ENCODE measurements at places on chromosomes 2 and 18.

GRCh38 chr18:49863769-49864621, 50.7 kb upstream of the ACAA2 start:
- DNase-seq = no peak

DNA sequence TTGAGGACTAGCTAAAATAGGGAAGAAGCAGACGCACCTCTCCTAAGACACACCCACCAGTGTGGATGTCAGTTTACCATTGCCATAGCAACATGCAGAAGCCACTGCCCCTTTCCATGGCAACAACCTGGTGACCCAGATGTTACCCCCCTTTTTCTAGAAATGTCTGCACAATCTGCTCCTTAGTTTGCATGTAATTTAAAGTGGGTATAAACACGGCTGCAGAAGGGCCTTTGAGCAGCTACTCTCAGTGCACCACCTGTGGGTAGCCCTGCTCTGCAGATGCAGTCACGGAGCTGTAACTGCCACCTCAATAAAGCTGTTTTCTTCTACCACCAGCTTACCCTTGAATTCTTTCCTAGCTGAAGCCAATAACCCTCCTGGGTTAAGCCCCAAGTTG, 87.1 kb downstream of the FBXO15 start:
- no peak for DNase-seq

GRCh38 chr2:215451012-215451756, 15.3 kb upstream of the FN1 start:
- DNase-seq = no peak

- no peak for DNase-seq
These were observed 347.7 kb upstream of the SLC14A2 start for GRCh38 chr18:45267622-45268021.

DNA sequence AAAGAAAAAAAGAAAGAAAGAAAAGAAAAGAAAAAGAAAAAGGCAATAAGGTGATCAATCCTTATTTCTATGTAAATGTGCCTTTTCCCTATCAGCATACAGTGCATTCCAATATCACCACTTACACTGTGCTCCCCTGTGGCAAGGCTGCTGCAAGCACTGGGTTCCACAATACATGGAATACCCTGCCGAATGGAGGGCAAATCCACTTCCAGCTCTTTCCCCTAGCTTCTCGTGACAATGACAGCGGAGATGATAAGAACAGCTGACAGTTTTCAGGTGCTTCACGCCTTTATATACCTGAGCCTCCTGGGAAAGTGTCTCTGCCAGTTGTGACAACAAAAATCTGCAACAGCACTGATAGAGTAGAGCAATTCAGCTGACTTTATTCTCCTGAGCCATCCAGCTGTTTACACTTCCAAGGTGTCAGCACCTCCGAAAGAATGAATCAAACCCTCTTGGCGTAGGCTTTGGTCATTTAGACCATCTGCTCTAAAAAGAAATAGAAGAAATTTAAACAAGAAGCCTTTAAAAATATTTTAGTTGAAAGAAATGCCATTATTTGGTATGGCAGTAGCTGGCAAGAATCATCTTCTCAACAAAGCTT, 135.2 kb upstream of the RNF152 start:
- DNase-seq = no peak

- no peak for DNase-seq
These were observed 31.4 kb downstream of the EPG5 start for GRCh38 chr18:45935591-45936335.

GRCh38 chr2:216695401-216695821, at the start of gene IGFBP5:
TSS of gene IGFBP5 (minus strand) at chr2:216695549. CDS start at chr2:216694775, 774 bp downstream.
- no peak for DNase-seq

- no peak for DNase-seq
These were observed 131.0 kb downstream of the TMEM182 start for GRCh38 chr2:102892698-102893310.

DNA sequence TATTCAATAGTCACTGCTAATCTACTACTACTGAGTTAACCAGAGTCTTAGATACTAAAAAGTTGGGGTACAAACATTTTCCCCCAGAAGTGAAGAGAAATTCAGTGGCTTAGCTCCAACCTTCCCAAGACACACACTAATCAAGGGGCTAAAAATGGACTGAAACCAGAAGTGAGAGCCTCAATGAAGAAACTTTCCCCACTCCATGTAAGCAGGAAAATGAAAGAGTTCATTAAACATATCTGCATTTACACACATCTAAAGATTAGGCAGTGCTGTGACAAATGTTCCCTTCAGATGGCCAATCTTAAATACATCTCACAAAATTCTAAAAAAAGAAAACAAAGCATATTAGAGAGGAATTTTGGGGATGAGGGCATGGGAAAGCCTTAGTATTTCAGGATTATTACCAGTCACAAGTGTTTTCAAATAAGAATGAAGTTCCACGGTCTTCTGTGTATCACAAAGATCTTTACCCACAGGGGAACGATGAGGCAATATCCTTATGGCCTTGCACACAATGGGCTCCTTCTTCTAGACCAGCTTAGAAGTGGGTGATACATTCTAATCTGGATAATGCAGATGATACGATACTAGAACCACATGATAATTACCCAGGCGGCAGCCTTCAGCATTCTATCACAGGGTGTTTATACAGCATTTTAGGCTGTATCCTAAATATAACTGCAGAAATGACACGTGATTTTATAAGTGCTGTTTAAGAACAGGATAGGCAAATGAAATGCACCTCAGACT, 17.1 kb downstream of the ANKRD44 start:
- DNase-seq = no peak

- no peak for DNase-seq
These were observed 144.1 kb downstream of the FHOD3 start for GRCh38 chr18:36441426-36442240.

GRCh38 chr2:220433131-220433530, 805.7 kb downstream of the SLC4A3 start:
- DNase-seq = no peak

GRCh38 chr2:96403481-96403880, 67.9 kb downstream of the NCAPH start:
- DNase-seq = no peak

- DNase-seq = no peak
These were observed 33.4 kb downstream of the NCK2 start for GRCh38 chr2:105778080-105778607.

GRCh38 chr2:7674606-7675005, 757.4 kb downstream of the RNF144A start:
- DNase-seq = no peak

DNA sequence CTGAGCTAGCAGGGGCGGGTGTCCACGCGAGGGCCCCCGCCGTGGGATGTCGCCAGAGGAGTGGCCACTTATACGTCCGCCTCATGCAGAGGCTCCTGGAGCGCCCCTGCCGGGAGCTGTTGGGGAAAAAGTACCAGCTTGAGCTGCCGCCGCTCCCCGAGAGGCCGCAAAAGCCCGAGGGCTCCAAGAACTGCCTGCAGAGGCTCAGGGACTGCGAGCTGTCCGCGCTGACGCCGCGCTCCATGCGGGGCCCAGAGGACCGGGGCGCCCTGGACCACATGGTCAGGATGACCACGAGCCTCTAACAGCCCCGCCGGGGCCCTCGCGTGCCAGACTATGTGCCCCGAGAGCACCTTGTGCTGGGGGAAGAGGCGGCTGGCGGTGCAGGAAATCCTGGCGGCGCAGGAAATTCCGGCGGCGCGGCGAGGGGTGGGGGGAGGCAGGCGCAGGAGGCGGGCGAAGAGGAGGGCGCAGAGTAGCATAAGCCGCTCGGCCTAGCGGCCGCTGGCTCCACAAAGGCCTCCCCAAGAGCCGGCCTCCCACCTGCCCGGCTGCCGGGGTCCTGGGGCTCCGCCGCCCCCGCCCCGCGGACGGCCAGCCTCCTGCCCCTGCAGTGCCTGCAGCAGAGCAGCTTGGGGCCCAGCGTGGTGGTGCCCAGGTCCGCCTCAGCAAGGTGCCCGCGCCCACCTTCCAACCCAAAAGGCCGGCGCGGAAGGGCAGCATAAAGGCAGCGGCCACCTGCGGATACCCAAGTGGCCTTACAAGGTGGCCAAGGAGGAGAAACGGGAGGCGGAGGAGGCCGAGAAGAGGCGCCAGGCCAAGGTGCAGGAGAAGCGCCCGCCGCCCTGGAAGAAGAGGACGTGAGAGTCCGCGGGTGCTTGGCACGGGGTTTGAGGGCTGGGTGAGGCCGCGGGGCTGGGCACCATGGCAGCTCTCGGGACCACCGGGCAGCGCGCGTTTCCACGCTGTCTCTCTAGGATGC, 42.1 kb upstream of the TRIM43B start:
- peak; percentile 40 for DNase-seq

DNA sequence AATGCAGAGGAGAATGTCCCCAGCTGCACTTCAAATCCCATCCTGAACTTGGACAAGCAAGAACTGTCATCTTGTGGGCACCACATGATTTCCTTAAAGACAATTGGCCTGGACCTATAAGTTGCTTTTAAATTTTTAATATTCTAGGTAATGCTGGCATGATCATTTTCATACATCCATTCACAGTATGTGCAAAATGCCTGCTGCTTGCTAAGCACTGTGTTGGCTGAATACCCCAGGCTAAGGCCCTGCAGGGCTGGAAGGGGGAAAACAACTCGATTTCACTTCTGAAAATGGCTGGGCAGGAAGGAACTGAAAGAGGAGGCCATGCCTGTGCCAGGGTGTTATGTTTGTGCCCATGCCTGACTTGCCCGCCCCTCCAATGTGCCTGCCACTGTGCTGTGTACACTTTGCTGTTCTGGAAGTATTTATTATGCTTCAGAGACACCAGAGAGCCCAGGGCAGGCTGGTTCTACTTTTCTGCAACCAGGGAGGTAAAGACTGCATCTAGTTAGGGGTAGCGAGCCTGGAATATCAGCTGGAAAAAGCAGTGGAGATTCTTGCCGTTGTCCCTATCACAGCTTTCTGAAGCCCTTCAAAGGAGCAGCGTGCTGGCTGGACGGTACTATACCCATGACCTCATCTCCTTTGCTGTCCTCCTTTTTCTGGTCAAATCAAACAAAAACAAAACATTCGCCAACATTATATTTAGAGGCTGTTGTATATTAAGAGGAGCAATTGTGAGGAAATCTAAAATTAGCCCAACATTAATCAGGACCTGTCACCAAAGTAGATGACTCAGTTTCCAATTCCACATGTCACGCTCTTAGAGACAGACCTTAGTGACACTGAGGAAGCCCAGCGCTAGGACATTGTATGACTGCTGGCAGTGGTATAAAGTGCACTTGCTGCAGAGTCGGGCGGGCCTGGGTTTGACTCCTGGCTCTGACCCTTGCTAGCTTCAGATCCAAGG, 158.1 kb downstream of the DDX1 start:
- DNase-seq = no peak

- no peak for DNase-seq
These were observed 891.6 kb upstream of the CRIM1 start for GRCh38 chr2:35463805-35464596.

DNA sequence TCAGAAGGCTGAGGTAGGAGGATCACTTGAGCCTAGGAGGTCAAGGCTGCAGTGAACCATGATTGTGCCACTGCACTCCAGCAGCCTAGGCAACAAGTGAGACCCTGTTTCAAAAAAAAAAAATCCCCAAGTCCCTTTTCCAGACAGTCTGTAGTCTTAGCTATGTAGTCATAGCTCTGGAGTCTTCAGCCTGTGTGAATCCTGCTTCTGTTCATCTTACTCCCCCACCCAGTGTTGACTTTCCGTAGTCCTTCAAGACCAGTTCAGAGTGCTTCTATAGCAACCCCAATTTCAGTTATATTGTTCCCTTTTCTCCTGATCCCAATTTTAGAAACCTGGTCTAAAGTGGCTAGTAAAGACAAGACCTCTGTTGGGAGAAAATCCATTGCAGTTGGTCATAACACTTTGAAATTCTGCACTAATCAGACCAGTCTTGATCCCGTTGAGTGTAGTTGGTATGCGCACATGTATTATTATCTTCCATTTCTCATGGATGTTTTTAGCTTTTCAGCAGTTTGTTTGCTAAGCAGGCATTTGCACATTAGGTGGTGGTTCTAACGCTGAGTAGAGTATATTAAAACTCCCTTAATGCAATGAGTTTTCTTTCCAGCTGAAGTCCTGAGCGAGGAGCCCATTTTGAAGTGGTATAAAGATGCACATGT, 9.0 kb downstream of the BZW1 start:
- no peak for DNase-seq

DNA sequence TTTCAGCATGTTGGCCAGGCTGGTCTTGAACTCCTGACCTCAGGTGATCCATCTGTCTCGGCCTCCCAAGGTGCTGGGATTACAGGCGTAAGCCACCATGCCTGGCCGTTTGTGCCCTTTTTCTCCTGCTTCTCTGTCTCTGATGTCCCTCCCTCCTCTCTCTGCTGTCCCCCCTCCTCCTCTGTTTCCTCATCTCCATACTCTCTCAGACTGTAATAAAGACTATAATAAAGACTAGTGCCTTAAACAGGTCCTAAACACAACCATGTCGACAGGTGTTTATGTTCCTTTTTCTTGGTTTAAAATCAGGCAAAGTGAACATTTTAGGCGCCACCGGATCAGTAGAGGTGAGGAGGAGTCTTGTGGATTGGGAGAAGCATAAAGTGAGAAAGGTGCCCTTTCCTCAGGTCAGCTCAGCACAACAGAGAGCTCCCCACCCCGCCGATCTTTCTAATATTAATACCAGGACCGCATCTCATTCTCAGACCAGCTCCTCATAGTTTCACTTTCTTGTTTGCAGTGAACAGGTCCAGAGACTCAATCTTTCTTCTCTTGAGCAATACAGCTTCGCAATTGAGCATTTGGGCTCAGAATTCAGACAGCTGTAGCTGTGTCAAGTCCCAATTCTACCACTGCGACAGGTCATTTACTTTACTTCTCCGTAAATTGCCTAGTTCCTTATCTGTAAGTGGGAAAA, 23.7 kb downstream of the TIMM21 start:
- no peak for DNase-seq

- no peak for DNase-seq
These were observed 16.3 kb downstream of the NRP2 start for GRCh38 chr2:205698286-205699268.

DNA sequence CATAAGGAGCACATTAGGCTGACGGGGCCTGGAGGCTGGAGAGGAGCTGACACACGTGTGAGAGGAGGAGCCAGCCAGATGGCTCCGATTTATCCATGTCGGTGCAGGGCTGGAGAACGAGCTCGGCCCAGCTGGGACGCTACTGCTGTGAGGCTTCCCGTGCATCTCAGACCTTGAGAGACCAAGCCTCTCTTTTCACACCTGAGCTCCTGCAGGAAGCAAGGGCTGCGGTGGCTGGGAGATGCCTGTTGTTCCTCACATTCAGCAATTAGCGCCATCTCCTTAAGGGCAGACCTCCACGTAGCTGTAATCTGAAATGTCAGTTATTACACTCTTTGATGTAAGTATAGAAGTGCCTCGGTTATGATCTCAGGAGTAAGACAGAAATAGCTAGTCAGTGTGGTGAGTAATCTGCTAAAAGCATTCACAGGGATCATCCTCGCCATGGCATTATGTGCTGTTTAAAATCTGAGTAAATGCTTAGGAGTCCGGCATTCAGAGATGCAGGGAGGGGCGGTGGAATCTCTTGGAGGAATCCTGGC, 107.9 kb downstream of the PRKCE start:
- no peak for DNase-seq

GRCh38 chr18:21454725-21455124, 145.8 kb downstream of the ESCO1 start:
- no peak for DNase-seq

- no peak for DNase-seq
These were observed 87.5 kb upstream of the ST3GAL5 start for GRCh38 chr2:85976106-85976920.
